D341Med (cell line): ENCODE measurements at places on chromosomes 2 and 18.

- no peak for DNase-seq
Observed at GRCh38 chr2:186105016-186105724, 366.6 kb downstream of the FSIP2 start.

- no peak for DNase-seq
Observed at GRCh38 chr2:120617055-120617454, 118.6 kb upstream of the GLI2 start.

GRCh38 chr2:233928594-233929351 lies 11.6 kb downstream of the TRPM8 start:
- no peak for DNase-seq

DNA sequence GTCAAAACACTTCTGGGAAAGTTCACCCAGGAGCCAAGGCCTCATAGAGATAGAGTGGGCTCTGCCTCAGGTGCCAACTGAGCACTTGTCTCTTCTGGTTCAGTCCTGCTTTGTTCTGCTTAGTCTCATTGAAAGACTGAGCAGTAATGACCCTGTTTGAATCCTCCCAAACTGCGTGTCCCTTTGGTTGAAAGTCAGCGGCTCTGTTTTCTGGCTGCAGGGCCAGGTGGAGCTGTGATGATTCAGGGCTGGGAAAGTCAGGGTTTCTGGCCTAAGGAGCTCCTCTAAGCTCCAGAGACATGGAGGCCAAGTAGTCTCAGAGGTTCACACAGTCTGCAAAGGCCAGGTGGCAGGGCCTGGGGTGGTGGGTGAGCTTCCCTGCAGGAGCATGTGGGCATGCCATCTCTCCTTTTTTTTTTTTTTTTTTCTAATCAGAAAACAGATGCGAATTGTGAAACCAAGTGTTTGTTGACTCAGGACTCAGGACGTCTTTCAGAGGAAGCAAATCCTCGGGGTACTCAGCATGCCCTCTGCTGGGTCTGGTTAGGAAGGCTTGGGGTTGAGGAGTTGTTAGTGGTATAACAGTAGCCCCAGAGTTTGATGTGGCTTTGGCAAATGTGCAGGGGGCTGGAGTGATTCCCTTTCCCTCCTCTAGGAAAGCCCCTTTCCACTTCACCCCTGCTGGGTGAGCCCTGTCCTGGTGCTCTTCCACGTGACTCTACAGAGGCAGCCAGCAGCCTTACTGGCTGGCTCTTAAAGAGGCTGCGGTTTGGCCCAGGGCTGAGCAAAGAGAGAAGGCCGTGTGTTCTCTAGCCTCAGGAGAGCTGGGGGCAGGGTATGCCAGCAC lies 38.3 kb downstream of the TMEM17 start:
- no peak for DNase-seq

DNA sequence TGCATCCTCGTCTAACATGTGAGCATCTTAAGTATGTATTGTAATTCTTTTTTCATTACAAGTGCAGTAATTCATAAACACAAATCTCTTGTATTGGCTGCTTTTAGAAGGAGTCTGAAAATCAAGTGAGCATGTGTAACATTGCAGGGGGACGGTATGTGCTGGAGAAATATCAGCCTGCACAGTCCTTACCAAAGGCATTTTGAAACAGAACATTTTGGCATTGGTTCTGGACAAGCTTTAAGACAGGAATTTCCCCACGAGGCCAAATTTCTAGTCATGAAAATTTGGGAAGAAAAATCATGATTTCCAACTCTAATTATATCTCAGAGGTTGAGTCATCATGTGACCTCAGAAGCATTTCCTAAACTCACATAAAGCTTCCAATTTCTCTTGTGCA lies 24.7 kb upstream of the NRP2 start:
- no peak for DNase-seq

GRCh38 chr2:191693778-191694177 lies 15.8 kb downstream of the NABP1 start:
- no peak for DNase-seq

DNA sequence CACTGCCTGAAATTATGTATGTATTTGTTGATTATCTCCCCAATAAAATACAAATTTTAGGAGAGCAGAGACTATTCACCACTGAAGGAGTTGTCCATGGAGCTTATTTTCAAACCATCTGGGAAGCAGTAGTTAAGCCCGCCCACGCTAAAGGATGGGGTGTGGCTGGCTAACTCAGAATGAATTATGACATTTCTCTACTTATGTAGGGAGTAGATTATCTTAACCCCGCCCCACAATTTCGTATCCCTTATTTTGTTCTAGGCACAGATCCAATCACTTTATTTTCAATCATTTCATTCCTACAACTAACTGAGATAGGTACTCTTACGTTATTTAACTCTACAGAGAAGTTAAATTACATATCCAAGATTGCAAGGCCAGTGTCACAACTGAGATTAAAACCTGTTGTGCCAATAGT lies 1.4 kb upstream of the LAPTM4A start:
- peak; percentile 57 for DNase-seq

- DNase-seq = no peak
Observed at GRCh38 chr2:74093840-74094239, 53.9 kb downstream of the BOLA3 start.

DNA sequence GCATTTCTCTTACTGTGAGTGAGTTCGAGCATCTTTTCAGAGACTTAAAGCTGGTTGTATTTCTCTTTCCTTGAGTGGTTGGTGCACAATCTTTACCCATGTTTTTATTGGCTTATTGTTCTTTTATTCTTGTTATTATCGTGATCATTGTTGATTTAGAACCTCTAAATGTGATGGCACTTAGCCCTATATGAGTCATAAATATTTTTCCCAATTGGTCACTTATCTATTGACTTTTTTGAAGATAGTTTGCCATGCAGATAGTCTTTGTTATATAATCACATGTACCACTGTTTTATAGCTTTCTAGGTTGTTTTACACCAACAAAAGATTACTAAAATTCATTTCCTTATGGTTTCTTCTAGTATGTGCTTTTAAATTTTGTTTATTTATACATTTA lies 141.6 kb upstream of the MSH6 start:
- DNase-seq = no peak

GRCh38 chr2:136423516-136423996 lies 305.6 kb upstream of the CXCR4 start:
- peak; percentile 90 for DNase-seq

- DNase-seq = no peak
Observed at GRCh38 chr2:240981871-240982800, 16.3 kb upstream of the SNED1 start.

DNA sequence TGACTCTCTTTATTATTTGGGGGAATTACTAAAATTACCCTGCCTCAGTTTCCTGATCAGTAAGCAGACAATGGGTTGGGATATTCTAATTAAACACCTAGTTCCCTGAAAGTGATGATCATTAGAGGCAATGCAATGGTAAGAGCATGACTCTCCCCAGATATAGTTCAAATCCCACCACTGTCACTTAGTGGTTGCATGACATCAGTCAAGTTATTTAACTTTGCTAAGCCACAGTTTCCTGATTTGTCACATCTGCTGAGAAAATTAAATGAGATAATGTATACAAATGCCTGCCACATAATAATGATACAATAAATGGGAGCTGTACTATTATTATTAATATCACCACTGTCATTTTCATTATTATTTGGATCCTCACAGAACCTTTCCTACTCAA lies 29.9 kb downstream of the ZEB2 start:
- DNase-seq = no peak

- no peak for DNase-seq
Observed at GRCh38 chr2:156739301-156739700, 303.1 kb downstream of the GPD2 start.

DNA sequence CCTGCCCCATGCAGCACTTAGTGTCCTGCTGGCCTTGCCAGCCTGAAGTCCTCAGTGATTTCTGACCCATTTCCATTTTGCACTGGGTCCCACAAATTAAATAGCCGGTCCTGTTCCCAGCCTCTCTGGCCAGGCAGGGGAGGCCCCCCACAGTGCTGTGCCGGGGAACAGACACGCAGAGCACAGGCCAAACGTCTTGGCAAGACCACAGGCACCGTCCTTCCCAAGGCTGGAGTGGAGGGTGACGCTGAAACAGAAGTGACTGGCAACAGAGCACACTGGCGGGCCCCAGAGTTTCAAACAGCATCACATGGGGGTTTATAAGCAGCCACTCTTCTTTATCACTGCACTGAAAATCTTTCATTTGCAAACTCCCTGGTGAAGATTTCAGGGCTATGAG lies 52.2 kb downstream of the EDAR start:
- DNase-seq = no peak

GRCh38 chr2:10820978-10821695 lies 8.6 kb upstream of the PDIA6 start:
- no peak for DNase-seq

- no peak for DNase-seq
Observed at GRCh38 chr2:86541334-86541733, 21.9 kb downstream of the CHMP3 start.

- no peak for DNase-seq
Observed at GRCh38 chr2:216499641-216500218, 1.1 kb downstream of the RPL37A start.

DNA sequence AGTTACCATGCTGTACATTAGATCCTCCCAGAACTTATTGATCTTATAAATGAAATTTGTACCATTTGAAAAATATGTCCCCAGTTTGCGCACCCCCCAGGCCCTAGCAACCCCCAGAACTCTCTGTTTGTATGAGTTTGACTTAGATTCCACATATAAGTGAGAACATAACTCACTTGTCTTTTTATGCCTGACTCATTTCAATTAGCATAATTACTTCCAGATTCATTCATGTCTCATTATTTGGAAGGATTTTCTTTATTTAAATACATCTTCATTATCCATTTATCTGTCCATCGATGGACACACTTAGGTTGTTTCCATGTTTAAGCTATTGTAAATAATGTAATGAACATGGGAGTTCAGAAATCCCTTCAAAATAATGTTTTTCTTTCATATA lies 705.9 kb downstream of the CCDC85A start:
- DNase-seq = no peak

- DNase-seq = no peak
Observed at GRCh38 chr2:204645018-204645773, 99.9 kb downstream of the PARD3B start.

DNA sequence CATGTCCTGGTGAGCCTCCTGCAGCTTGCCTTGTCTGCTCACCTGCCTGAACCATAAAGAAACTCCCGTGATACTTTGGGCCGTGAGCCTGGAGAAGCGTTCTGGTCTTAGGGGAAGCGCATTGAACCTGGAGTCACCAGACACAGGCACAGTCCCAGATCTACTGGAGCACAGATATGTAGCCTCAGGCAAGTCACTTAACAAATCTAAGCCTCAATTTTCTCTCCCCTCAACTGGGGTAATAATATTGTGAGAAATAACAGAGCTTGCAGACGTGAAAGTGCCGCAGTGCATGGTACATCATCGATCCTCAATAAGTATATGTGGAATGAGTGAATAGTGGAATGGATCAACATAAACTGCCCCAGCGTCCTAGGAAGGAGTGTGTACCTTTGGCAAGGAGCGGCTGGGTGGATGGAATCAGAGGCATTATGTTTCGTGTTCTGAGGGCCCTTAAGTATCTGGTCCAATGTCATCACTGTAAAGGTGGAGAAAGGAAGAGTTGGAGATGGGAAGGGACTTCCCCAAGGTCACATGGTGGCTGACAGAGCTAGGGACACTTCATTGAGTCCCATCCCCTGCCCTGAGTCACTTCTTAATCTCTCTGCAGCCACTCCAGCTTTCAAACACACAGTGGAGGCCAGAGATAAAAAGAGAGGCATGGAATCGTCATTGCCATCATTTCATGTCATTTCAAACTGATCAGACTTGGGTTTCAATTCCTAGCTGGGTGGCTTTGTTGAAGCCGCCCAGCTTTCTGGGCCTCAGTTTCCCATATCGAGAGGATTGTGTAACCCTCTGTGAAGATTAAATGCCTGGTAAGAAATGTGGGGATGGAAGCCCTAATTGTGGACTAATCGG lies 172.4 kb downstream of the DDX1 start:
- no peak for DNase-seq

DNA sequence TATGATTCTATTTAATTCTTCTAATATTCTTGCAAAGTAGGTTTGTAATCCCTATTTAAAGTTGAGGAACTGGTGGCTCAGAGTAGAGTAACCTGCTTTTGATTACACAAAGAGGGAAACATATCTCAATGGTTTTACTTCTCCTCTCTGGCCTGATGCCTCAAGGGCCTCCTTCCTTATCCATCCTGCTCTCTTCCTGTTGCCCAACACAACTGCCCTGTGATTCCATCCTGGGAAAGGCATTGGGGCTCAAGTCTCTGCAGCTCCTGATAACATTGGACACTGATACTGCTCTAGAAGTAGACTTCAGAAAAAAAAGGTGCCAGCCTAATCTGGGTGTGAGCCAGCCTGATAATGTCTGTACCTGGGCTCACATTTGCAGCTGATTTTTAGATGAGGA lies 75.8 kb downstream of the RDH14 start:
- no peak for DNase-seq

GRCh38 chr2:208638059-208638458 lies 231.5 kb downstream of the PTH2R start:
- no peak for DNase-seq

- peak; percentile 60 for DNase-seq
Observed at GRCh38 chr2:212135739-212136138, 402.9 kb downstream of the ERBB4 start.

DNA sequence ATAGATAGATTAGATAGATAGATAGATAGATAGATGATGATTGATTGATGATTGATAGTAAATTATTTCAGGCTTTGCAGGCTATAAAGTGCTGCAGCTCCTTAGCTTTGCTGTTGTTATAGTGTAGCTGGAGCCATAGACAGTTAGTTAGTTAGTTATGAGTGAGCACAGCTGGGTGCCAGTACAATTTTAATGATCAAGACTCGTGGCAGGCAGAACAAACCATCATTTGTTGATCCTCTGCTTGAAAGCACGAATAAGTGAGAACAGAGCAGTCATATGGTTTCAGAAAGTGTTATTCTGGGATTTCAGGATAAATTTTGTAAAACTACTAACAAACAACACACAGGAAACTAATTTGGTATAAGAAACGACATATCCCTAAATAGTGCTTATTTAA lies 53.9 kb downstream of the THOC1 start:
- DNase-seq = no peak

- no peak for DNase-seq
Observed at GRCh38 chr2:25098670-25099486, 57.0 kb downstream of the EFR3B start.
